ENCODE measurements at places on chromosomes 13 and 19. TPM values are rescaled to one million over a fixed set of nuclear protein-coding genes. Genes with fewer than 3 reads are reported as not detected.

Gene ANKLE1
- 0.82 TPM for total RNA-seq

GRCh38 chr19:7933828-7934725, 8.1 kb upstream of the CTXN1 start:
- no peak for DNase-seq

Gene PRR22
- 0.41 TPM for total RNA-seq

Gene SPACA4
- total RNA-seq = not detected

Gene SYMPK
- total RNA-seq = 18.3 TPM

DNA sequence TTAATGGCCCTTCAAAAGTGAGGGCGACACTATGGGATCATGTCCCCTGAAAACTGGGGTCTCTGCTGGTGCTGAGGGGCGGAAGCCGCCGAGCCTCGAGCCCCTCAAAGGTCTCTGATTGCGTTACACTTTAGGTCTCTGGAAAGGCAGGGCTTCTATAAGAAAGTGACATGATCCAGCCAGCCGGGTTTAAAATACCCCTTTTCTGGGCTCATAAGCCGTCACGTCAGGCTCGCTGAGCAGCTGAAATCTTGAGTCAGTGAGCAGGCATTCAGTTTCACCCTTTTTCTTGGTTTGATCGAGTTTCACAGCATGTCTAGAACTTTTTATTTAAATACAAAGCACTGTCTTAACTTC, 600 bp upstream of the HMGB1 start:
- DNase-seq = no peak

GRCh38 chr13:101360525-101360924, 55.8 kb downstream of the NALCN start:
- no peak for DNase-seq

DNA sequence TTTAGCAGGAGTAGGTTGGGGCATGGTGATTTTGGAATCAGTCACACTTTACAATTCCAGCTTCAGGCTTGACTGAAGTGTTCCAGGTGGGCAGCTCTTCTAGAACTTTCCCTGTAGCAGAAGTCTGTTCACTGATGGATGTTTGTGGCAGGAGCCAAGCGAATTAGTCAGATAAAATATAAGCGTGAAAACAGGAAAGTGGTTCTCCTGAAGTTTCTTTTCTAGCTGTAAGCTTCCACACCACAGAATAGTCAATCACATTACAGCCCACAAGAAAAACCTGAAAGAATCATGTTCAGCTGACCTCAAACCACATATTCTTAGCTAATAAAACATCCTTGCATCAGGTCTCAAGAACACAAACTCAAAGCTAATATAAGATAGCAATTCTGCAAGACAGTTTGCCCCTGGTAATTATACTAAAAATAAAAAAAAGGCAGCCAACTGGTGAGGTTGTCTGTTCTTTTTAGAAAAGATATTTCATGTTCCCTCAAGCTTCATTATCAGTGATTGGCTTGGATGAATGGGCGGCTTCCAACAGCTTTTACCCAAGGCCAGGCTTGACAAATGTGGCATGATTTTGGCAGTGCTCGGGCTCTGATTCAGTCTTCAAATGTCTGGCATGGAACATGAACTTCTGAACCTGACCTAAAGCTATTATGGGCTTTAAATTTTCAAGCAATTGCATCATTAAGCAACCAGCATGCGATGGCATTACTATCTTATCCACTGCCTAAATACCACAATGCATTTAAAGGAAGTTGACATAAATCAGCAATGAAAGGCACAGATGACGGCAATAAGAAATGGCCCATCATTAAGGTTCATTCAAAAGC, 136.8 kb downstream of the DCLK1 start:
- DNase-seq = no peak

- no peak for DNase-seq
These were observed 5.3 kb downstream of the USP12 start for GRCh38 chr13:27166313-27166712.

Gene SLC7A9
- total RNA-seq = 1.6 TPM

DNA sequence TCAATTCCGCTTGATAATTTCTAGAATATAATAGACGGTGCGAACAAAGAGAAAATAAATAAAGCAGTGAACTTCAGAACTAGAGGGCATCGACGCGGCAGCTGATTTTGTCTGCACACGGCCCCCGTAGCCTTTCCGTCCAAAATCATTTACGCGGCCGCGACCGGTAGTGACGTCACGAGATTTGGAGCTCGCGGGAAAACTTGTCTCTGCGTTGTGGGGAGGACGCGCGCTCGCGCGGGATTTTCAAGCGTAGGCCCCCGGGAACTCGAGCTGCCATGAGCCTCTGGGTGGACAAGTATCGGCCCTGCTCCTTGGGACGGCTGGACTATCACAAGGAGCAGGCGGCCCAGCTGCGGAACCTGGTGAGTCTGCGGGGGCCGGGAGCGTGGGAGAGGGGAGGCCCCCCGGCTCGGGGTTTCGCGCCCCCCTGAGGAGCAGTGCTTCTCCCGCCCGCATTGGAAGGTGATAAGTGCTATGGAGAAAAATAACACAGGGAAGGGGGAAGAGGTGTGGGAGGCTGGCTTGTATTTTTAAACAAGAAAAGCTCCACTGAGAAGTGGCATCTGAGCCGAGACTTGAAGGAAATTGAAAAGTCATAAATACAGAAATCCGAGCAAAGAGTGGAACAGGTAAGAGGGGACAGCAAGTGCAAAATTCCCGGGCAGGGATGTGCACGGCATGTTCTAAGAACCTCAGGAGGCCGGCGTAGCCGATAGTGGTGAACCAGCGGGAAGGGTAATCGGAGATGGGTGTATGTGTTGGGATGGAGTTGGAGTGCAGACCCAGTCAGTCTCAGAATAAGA, at the start of gene RFC3:
RFC3 (plus strand) TSS at position 249 of the 806 bp plus-strand sequence; CDS start at position 279, 30 bp downstream.
- DNase-seq = peak; percentile 59

Gene TNFRSF19
- 10.2 TPM for total RNA-seq

DNA sequence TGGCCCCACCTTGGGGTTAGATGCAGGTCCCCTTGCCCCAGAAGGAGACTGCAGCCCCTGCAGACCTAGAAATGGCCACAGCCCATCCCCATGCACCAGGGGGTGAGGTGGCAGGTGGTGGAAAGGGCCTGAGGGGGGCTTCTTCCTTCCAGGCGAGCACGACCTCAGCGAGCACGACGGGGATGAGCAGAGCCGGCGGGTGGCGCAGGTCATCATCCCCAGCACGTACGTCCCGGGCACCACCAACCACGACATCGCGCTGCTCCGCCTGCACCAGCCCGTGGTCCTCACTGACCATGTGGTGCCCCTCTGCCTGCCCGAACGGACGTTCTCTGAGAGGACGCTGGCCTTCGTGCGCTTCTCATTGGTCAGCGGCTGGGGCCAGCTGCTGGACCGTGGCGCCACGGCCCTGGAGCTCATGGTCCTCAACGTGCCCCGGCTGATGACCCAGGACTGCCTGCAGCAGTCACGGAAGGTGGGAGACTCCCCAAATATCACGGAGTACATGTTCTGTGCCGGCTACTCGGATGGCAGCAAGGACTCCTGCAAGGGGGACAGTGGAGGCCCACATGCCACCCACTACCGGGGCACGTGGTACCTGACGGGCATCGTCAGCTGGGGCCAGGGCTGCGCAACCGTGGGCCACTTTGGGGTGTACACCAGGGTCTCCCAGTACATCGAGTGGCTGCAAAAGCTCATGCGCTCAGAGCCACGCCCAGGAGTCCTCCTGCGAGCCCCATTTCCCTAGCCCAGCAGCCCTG, 4.2 kb upstream of the F10 start:
- DNase-seq = no peak

- peak; percentile 10 for DNase-seq
These were observed 54.3 kb downstream of the SLAIN1 start for GRCh38 chr13:77751513-77752456.

Gene ZNF415
- total RNA-seq = 23.6 TPM

DNA sequence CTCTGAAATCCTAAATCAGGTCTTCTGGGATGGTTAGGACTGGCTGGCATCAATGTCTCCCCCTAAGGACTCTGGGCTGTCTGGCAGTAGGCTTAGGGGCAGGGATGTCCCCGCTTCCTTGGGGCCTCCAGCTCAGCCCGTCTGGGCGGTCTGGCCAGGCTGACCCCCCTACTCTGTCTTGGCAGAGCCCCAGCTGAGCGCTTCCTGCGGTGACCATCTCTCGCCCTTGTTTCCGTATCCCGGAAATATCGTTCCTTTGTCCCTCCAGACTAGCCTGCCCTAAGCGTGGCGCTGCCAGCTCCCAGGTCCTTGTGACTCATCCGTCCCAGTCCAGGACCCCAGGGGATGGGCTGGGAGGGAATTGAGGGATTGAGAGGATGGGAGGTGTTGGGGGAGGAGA, 11.3 kb downstream of the GTPBP3 start:
- DNase-seq = no peak

- DNase-seq = no peak
These were observed 454.8 kb downstream of the DACH1 start for GRCh38 chr13:71412231-71412630.

- DNase-seq = peak; percentile 74
These were observed 15.2 kb upstream of the MYO1F start for GRCh38 chr19:8592231-8593009.

Gene STXBP2
- total RNA-seq = 2.4 TPM

DNA sequence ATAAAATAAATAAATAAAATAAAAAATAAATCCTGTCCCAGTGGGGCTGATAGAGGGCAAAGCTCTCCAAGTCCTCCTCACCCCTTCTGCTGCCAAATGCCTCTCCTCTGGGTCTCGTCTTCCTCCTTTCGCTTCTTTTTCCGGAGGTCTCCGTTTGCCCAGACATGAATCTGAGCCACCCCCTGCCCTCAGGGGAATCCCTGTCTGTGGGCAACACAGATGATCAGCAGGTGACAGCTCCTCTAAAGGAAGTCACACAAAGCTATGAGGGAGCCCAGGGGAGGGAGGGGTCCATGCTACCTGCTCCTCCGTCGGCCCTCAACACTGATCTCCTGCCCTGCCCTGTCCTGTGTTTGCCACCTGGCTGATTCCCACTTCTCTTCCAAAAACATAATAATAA, 479 bp downstream of the TMEM150B start:
- no peak for DNase-seq

- no peak for DNase-seq
These were observed 46.7 kb downstream of the NOTCH3 start for GRCh38 chr19:15154002-15154612.

All from frontal cortex (tissue), 4 donors.